ENCODE measurements at places on chromosomes 2 and 18.

DNA sequence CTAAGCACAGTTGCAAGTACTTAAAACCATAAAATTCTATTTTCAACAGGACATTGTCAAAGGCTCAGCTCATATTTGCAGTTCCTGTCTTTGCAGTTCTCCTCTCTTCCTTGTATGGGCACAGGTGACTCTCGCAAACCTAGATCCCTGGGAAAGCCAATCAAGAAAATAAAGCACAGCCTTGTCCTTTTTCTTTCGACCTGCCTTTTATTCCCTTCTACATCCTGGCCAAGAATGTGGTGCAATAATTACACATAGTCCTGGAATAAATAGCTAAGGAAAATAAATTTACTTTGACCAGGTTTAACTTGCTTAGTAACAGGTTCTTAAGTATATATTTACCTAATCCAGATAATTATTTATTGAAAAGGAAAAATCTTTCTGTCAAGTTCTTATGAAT is 20.2 kb downstream of the ATG16L1 start:
- DNase-seq = no peak

DNA sequence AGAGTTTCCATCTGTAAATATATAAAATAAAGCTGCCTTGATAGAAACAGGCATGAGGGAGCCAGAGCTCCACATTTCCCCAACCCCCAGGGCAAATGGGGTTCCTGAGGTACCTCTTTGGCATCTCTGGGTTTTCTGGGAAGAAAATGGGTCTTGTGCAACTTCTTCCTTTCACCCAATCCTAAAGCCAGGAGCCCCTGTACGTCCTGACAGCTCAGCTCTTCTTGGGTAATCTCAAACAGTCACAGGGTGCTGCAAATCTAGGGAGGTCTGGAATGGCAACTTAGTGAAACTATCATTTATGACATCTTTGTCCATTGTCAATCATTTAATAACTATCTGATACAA is 36.6 kb upstream of the STAT1 start:
- no peak for DNase-seq

DNA sequence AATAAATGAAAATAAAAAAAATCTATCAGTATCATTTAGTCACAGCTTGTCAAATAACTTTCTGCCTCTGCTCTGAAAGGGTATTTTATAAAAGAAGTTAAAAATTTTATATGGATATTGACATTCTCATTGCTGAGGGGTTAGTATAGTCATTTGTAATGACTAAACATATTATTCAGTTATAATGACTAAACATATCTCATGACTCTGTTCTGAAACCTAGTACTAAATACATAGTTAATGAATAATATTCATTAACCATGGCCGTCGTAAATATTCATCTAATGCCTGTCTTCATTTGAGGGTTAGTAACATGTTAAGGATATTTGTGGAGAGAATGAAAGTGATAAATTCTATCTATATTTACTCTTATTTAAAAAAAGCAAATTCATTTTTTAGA is 69.1 kb upstream of the MAP4K3 start:
- no peak for DNase-seq

DNA sequence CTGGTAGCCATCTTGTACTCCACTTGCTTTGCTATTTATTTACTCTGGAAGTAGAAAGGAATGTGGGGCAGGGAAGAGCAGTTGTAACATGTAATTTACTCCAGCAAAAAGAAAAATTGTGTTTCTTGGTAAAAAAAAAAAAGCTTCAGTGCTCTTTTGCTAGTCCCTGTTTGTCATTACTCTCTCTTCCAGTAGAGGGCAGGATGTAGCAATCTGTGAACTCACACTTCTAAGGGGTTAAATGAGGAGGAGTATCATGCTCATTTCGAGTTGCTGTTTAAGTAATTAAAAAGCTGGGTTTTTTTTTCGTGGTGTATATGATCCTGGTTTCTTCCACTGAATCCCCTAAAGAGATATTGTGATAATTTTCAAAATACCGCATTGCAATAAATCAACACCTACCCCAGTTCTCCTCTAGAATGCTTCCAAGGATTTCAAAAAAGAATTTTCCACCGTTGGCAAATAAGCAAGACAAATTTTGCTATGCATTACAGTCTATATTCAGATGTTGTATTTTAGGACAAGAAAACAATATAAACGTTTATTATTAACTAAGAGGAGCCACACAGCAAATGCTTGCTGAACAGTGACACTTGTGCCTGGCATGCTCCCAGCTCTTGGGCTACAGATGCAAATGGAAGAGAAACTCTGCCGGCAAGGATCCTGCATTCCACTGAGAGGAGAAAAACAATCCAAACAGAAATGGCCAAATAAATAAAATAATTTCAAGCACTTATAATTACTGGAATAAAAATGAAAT is 261.6 kb downstream of the ASXL3 start:
- DNase-seq = peak; percentile 2

- DNase-seq = no peak
These were observed 26.6 kb downstream of the PTRHD1 start for GRCh38 chr2:24766609-24767008.

DNA sequence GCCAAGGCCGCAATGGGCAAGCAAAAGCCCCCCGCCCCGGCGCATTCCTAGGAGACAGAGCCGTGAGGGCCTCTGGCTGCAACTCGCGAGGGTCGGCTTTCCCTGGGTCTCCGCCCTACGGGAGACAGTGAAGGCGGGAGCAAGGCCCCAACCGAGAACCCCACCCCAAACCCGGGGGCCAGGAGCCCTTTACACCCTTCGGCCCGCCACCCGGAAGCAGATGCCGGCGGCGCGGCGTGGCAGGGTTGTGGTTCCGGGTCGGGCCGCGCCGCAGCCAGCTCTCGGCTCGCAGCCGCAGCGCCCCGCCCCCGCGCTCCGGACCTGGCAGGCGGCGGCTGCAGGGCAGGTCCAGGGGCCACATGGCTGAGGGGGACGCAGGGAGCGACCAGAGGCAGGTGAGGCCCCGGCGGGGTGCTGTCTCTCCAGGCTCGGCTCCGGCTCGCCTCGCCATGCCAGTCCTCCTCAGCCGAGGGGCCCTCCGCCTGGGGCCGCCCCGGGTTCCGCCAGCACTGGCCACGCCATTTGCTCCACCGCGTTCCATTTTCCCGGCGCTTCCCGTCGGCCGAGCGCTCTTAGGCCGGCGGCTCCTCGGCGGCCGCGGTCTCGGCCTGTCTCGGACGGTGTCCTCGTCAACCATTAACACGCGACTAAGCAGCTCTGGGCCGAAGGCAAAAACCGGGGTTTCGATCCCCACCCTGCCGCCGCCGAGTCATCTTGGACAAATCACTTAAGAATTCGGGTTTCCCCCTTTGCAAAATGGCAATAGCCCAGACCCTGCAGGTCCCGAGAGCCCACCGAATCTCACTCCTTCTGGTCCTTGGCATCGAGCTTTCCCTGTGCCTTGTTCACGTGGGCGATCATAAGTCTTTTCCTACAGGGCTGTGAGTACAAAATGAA is at the start of gene IMPACT:
Gene IMPACT, plus strand, starts transcription at position 273 of the 897 bp plus-strand sequence. Its CDS starts 87 bp downstream, at position 360.
- DNase-seq = peak; percentile 83

DNA sequence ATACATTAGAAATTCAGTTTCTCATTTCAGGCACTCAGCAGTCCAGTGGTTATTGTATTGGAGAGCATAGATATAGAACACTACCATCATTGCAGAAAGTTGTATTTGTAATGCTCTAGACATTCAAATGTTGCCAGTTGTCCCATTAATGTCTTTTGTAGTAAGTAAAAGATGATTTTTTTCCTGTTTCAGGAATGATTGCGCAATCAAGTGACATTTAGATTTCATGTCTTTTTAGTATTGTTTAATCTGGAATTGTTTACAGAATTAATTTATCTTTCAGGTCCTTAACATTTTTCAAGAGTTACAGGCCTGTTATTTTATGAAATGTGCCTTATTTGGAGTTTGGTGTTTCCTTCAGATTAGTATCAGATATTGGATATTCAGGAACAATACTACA is 134.7 kb downstream of the MSTN start:
- no peak for DNase-seq

- no peak for DNase-seq
These were observed 164.9 kb upstream of the AGAP1 start for GRCh38 chr2:235328991-235329390.

- DNase-seq = no peak
These were observed 109.3 kb downstream of the ANTXR1 start for GRCh38 chr2:69122271-69122670.

DNA sequence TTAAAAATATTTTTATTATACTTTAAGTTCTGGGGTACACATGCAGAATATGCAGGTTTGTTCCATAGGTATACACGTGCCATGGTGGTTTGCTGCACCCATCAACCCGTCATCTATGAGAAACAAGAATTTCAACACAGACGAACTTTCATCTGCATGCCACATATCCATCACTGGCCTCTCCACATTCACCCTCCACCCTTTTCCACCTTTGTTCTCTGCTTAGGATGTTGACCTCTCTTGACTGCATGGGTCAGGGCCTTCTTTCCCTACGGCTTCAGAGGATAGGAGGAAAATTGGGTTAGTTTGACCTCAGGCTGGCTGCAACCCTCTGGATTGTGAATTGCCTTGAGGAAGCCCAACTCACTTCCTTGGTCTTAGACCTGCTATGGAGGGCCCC is 260.9 kb downstream of the MREG start:
- DNase-seq = no peak

DNA sequence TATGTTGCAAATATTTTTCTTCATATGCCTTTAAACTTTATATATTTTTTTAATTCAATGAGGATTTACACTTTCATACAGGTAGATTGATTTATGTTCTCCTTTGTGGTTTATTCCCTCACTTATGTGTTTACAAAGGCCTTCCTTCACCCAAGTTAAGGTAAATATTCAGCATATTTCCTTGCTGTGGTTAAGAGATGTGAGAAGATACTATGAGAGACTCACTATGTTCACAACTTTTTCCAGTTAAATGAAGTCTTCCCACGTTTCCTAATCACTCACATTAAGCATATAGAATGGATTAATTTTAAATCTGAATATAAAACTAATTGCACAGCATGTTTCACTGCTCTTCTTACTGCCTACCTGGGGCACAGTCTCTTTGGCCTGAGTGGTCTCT is 597 bp downstream of the PECR start:
- DNase-seq = no peak

DNA sequence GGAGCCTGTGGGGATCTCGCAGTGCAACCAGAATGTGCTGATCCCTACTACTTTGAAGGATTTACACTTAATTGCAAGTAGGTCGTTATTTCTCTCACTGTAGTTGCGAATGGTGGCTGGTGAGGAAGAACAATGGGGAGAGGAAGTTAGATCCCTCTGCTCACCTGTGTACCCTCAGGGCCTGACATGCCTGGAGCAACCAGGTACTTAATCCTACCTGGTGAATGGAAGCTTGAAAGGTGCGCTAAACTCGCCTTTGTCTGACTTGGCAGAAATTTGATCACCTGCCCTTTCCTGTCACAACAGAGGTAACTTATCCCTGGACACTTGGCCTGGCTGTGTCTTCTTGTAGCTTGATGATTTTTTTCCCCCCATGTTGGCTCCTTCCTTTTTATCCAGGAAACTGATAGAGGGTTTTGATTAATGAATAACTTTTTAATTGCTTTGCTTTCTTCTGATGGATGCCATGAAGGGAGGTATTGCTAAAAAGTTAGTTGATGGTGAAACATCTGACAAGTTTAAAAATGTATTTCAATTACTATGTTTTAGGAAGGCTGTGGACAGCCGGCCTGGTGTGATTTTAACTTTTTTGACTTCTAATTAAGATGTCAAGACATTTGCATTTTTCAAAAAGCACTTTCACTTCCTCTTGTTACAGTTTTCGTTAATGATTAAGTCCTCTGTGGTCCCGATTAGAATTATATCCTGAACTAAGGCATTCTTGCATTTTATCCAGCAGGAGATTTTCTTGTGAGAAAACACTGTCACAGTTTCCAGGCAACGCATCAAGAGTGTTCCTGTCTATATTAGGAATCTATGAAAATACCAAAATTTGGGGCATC is 9.2 kb downstream of the SGPP2 start:
- no peak for DNase-seq

GRCh38 chr2:73937103-73937885 is 10.6 kb downstream of the DGUOK start:
- DNase-seq = no peak

DNA sequence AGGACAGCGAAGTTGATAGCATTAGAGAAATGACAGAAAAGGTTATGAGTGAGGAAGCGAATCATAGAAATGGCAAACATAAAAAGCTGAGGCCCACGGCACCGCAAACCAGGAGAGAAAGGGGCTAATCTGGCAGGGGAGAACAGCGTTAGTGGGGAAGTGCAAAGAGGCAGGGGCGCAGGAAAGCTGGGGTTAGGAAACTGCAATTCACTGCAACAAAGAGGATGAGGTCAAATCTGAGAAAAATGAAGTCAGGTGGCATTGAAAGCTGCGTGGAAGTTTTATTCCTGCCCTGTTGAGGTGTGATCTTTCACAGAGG is 653 bp upstream of the ABI2 start:
- no peak for DNase-seq

DNA sequence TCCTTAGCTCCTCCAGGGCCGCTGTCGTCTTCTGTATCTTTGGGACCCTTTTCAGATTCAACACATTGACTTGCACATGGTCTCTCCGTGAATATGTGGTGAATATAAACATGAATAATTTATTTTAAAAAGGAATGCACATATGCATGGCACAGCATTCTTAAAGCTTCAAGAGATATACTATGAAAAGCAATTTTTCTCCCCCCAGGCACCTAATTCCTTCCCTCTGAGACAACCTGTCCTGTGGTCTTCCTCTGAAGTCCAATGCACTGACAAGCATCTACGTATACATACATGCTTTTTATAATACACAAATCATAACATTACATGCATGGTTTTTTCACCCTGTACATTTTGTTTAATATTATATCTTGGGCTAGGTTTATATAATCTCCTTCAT is 285.1 kb downstream of the MYT1L start:
- DNase-seq = no peak

DNA sequence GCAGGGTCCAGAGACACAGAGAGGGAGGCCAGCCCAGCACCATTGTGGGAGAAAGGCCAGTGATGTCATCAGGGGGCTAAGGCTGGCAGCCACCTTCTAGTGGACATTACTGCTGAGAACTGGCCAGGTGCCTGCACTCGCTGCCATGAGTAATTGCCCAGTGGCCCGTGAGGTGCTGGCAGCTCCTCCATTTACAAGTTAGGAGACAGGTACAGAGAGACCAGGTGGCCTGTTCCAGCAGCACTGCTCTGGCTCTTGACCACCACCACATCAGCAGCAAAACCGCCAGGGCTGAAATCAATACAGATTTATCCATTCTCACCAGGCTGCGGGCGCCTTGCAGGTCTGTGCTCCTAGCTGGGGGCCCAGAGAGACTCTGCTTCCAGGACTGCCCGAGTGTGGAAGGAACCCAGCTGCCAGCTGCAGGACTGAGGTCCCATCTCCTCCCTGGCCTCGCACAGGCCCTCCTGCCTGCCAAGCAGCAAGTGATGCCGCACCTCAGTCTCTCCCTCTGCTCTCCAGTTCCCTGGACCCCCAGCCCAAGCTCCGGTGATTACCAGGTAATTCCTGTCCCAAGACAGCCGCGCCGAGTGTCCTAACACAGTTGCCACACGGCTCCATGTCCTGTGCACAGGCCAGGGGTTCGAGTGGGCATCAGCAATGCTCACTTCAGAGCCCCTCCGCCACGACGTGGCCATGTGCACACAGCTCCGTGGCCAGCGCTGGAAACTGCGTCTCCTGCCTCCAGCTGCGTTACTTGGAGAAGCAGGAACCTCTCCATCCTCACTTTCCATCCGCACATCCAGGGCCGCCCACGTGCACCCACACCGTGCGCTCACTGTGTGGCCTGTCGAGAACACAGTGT is 101.0 kb upstream of the CTDP1 start:
- DNase-seq = no peak

Measured in activated naive CD4-positive, alpha-beta T cell treated with anti-CD3 and anti-CD28 coated beads, Interleukin-2, amount 50 U/mL, for 72 hours (primary cell).